ENCODE measurements at places on chromosomes 4 and X.
A peak's percentile ranks its signal among the peaks of the same experiment; 100 is the strongest.

- DNase-seq, result no peak
These were observed 38.3 kb downstream of the SHROOM2 start for GRCh38 chrX:9824554-9824953.

DNA sequence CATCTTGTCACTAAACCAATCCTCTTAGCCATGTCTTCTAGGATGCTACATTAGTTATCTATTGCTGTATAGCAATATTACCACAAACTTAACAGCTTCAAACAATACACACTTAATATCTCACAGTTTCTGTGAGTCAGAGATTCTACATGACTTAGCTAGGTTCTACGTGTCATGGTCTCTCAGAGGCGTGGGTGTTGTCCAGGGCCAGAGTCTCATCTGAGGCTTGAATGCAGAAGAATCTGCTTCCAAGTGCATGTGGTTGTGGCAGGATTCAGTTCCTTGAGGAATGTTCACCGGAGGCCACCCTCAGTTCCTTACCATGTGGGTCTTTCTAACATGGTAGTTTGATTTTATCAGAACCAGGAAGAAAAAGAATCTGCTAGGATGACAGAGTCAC is 26.4 kb downstream of the PPP1R2C start:
- no peak for DNase-seq

DNA sequence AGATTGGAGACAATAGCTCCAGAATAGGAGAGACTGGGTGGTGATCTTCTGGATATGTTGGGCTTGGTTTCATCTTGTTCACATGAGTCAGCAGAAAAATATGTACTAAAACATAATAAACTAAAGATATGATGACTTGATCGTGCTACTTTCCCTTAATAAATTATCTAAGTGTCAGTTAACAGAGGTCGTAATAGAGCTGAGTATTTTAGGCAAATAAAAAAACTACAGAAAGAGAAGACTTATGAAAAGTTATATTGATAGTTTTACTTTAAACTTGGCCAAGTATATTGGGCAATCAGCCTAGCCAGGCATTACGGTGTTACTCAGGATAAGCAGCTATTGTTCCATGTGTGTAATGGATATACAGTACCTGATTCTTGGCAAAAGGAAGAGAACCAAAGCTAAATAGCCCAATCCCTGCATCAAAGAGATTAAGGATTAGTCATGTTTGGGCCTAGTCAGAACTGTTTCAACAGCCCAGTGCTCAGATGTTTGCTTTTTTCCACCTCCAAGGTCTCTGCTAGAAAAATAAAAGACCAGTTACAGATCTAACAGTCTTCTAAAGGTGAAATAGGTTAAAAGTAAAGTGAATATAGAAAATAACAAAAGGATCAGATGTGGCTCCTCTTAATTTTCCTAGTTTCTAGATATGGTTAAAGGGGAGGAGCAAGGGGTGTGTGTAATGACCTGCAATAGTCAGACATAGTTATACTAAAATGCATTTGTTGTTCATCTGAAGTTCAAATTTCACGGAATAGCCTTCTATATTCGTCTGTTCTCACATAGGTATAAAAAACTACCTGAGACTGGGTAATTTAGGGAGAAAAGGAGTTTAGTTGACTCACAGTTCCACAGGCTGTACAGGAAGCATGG is 262.6 kb downstream of the ADGRL3 start:
- DNase-seq, result no peak

DNA sequence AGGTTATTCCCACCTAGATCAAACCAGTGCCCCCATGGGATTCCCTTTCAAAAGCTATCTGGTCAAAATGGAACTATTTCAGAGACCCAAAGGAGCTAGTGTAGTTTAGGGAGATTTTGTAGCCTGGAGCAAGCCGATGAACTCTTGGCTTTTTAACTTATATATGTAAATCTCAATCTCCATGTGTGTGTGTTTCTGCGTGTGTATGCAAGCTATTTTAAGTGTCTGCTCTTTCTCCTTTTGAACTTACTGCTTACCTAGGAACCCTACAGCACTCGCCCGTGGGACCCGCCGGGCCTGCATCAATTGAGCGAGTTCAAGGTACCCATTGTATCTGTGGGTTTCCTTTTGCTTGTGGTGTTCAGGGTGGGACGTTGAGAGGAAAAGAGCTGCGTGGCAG is 10.4 kb downstream of the CSTF2 start:
- no peak for DNase-seq

- DNase-seq, result no peak
These were observed 190.0 kb upstream of the NEIL3 start for GRCh38 chr4:177119691-177120090.

DNA sequence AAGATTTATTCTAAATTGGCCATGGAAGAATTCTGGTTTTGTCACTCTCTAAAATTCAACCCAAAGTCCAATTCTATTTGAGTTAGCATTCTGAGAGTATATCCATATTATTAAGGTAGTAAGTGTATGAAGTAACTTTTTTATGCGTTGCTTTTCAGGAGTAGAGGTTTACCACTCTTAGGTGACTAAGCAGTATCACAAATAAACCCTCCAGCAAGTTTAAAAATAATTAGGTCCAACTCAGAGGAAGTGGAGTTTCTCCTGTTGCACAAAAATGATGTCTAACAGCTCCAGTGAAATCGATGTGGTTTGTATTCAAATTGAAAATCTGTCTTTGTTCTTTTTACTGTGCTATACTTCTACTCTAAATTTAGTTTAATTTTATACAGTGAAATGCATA is 6.6 kb downstream of the SCML1 start:
- no peak for DNase-seq

GRCh38 chr4:145480257-145480656 is 1.4 kb upstream of the SMAD1 start:
- DNase-seq, result no peak

DNA sequence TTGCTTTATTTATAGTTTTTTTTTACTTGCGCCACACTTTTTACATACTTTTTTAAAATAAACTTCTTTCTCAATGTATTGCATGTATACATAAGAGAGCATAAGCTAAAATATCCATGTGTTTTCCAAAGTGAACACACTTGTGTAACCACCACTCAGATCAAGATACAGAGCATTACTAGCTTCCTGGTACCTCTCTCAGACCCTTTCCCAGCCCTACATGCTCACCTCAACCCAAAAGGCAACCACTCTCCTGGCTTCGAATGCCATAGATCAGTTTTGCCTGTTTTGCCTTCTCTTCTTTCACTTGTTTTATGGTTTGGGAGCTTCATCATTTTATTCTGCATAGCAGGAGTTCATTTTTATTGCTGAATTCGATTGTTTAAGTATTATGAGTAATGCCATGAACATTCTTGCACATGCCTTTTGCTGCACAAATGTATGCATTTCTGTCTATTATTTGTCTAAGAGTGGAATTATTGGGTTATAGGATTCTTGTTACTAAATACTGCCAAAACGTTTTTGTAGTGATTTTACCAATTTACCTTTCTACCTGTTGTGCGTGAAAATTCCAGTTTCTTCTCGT is 45.9 kb upstream of the NUDT6 start:
- DNase-seq, result no peak

GRCh38 chr4:126012691-126013290 is 698.0 kb downstream of the FAT4 start:
- no peak for DNase-seq

DNA sequence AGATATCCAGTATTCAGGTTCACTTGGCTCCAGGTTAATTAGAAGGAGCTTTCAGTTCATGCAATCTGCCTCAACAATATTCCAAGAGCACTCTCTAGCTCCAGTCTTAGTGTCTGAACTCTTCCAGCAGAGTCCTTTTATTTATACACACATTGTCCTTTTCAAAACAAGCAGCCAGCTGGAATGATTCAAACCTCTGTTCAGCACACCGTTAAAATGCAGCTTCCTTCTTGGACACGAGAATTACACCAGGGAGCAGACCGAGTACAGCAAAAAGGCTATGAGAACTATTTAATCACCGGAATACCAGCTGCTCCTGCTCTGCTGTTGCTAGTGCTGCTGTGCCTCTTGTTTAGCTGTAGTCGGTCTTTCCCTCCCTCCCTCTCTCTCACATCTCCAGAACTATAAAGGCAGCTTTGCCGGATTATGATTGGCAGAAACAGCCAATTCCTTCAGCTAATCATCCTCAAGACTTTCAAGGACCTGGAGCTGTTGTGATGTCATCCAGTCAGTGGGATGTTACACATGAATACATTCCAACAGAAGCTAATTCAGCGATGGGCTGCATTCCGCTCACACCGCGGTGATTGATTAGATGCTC is at the start of gene NDST4:
TSS of gene NDST4 (minus strand) at position 115 of the 601 bp plus-strand sequence. CDS start 36,584 bp downstream, outside the sequence.
- DNase-seq, result peak; percentile 45

GRCh38 chr4:52358883-52359321 is 300.2 kb downstream of the USP46 start:
- DNase-seq, result no peak

DNA sequence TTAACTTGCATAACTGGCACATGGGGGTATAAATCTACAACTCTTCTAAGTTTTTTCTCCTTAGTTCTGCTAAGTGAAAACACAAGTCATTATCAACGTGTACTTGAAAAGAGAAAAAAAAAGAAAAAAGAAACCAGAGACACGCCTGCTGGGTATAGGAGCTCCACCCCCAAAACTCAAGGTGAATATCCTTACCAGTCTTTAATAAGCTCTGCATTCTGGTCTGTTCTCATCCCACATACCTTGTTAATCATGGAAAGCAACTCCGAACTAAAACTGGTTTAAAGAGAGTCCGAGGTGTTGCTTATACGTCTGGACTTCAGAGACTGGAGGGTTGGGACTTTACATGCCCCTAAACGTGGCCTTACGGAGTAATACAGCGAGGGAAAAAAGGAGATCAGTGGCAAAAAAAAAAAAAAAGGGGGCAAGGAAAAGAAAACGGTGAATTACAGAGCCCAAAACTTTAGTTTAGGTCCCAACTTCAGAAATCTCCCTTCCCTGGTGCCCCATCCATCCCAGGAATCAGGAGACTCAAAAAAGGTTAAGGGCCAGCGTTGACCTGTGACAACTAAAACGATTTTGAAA is 1.0 kb downstream of the PGRMC2 start:
- no peak for DNase-seq

GRCh38 chrX:13195340-13195739 is 124.5 kb downstream of the ATXN3L start:
- no peak for DNase-seq

DNA sequence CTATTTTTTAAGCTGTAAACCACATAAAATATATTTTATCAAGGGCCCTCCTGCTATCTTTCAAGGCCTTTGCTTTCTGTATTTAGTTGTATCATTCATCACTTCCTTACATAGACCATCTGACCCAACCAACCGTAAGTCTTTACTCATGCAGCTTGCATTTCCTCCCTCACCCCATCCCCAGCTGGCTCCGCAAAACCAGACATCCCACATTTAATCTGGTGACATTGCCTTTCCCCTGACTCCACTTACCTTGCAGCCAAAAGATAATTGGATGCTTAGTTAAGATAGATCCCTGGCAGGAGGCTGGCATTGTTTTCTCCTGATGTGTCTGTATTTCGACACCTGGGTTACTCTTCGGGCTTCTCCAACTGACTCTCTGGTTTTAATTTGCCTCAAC is 183.7 kb upstream of the LDB2 start:
- no peak for DNase-seq

GRCh38 chr4:102511830-102512605 is 10.9 kb downstream of the NFKB1 start:
- no peak for DNase-seq

DNA sequence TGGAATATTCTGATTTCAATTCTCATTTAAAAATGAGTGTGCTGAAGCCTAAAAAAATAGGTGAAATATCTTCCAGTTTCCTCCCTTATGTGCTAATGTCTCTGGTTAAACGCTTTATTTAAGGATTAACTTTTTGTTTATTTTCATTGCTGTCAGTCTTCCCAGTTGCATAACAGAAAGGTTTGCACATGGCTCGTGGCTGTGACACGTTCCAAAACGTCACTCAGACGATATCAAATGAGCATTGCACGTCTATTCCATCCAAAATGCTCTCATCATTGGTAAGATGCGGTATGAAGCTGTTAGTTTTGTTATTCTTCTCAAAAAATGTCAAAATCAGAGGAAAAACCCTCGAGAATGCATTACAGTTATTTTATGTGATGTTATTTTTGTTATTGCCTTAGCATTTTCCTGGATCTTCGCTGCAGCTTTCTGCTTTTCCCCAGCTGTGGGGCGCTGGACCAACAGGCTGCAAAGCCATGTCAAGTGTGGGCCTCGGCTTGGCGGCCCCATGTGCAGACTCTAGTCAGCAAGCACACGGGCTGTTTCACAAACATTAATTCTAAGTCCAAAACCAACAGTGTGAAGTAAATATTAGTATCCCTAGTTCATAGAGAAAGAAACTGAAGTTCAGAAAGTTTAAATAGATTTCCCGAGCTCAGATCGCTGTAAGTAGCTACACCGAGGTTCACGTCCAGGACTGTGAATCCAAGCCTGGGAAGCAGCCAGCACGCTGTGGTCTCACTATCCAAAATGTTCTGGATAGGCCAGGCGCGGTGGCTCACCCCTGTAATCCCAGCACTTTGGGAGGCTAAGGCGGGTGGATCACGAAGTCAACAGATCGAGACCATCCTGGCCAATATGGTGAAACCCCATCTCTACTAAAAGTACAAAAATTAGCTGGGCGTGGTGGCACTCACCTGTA is 793.4 kb upstream of the FRG1 start:
- DNase-seq, result no peak

- DNase-seq, result no peak
These were observed 67.0 kb downstream of the RBM47 start for GRCh38 chr4:40562681-40563080.

DNA sequence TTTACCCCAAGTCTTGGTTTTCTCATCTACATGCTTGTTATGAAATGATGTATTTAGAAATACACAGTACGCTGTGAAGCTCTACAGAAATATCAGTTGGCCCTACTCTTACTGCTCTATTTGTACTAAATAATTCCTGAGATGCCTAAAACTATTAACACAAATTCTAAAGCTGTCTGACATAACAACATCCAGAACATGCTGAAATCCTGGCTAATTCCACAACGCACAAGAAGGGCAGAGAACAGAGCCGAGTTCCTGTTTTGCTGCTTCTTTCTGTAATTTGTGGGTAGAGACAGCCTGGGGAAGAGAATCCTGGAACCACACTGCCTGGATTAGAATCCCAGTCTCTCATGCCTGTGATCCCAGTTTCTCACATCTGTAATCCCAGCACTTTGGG is 59.0 kb downstream of the ZNF827 start:
- no peak for DNase-seq

DNA sequence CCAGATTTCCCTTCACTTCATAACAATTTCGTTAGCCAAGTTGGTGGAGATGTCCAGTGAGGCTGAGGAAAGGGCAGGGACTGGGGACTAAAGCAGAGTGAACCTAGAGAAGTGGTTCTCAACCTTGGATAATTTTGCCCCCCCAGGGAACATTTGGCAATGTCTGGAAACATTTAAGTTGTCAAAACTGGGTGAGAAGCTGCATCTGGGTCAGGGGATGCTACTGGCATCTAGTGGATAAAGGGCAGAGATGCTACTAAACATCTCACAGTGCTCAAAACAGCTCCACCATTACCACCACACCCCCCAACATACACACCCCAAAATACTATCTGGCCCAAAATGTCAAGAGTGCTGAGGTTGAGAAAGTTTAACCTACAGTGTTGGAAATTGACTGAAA is 32.0 kb upstream of the FGF16 start:
- no peak for DNase-seq

DNA sequence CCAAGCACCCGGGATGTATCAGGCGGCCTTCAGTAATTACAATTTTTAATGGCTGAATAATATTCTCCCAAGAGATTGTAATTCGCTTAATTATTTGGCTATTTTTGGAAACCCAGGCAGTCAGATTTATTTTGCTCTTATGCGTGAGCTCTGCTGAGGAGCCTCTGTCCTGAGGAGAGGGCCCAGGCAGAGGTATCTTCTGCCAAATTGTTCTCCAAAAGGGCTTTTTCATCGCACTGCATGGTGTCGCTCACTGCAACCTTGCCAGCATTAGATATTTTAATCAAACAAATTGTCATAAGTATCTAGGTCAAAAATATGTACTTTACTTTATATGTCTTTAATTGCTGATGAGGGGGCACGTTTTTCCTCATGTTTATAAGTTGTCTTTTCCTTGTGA is 5.8 kb downstream of the ATP2B3 start:
- DNase-seq, result no peak
